ENCODE measurements at places on chromosomes 11 and 22.

GRCh38 chr22:46546466-46547178, 9.2 kb upstream of the CELSR1 start:
- peak; percentile 27 for DNase-seq

DNA sequence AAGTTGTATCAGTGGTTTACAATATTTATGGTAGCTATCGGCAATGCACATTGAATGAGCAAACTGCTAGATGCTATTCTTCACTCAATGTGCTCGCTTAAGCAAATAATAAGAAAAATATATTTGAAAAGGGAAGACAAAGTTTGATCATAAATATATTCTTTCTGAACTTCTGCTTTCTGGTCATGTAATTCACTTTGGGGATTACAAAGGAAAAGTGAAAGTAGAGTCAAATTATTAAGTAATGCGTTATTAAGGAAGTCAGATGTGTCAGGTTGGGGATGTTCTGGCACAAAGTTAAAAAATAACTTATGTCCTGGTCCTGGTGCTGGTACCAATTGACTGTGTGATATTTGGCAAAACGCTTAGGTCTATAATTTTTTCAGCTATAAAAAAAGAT, 98.0 kb upstream of the TRIM77 start:
- no peak for DNase-seq

DNA sequence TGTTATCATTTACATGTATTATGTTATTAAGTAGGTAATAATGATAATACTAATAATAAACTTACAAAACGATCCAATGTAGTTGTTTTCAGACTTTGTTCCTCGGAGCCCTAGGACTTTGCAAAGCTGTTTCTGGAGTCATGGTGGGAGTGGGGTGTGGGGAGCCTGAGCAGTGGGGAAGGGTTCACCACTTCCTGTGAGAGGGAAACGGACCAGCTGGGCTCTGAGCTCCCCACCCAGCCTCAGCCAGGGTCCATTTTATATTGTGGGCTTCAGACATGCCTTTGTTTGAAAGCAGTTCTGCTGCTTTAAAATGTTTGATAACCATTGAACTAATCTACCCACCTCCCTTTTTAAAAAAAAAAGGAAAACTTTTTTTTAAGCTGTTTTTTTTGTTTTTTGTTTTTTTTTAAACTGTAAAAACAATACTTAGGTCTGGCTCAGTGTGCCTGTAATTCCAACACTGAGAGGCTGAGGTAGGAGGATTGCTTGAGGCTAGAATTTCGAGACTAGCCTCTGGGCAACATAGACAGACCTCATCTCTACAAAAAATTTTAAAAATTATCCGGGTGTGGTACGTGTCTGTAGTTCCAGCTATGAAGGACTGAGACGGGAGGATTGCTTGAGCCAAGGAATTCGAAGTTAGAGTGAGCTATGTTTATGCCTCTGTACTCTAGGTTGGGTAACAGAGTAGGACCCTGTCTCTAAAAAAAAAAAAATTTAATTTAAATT, 7.0 kb downstream of the SERPING1 start:
- DNase-seq: peak; percentile 10

DNA sequence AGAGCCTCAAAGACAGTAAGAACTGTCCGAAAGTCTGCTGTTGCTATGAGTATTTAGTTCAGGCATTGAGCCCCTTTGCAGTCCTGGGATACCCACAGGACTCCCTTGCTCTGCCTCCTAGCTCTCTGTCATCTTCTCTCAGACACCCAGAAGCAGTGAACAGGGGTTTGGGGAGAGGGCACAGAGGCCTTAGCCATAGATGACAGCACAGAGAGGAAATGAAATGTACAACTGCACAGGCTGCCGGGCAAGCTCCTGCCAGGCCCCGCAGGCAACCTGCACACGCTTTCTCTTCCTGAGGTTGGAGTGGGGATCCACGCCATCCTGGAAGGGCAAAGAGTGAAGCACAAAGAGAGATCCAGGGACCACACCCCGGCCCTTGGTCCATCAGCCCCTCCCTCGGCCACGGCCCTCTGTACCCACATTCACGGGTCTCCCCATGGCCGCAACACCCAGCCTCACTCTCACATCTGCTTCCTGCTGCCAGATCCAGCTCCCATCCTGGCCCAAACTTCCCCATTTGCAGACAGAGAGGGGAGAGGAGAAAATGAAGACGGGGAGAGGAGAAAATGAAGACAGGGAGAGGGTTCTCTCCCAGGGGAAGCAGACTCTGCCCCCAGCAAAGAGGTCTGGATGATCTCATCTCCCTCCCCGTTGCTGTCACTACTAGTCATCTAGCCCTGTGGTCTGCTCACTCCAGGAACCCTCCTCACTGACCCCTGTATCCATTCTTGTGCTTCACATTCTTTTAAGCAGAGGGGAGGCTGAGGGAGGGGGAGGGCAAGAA, 40.7 kb downstream of the CD6 start:
- DNase-seq: no peak

- no peak for DNase-seq
Observed at GRCh38 chr11:6599449-6599848, 4.0 kb downstream of the RRP8 start.

DNA sequence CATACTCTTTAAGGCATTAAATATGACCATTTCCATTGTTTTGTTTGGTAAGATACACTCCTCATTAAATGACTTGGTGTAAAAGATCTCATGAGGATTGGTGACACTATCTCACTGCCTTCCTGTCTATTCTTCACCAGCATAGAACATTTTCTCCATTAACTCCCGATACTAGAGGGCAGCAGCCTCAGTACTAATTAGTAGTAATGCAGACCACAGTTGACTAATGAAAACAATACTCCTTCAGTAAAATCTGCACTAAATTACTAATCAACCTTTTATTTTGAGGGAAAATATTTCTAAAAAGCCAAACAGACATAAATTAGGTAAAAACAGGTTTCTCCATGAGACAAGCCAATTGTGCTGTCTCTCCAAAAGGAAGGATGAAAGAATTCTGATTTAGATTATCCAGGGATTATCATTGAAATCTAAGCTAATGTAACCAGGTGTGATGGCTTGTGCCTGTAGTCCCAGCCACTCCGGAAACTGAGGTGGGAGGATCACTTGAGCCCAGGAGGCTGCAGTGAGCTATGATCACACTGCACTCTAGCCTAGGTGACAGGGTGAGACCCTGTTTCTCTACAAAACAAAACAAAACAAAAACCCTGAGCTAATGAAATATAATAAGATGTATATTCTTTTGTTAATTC, 9.4 kb downstream of the PGM2L1 start:
- DNase-seq: peak; percentile 56

DNA sequence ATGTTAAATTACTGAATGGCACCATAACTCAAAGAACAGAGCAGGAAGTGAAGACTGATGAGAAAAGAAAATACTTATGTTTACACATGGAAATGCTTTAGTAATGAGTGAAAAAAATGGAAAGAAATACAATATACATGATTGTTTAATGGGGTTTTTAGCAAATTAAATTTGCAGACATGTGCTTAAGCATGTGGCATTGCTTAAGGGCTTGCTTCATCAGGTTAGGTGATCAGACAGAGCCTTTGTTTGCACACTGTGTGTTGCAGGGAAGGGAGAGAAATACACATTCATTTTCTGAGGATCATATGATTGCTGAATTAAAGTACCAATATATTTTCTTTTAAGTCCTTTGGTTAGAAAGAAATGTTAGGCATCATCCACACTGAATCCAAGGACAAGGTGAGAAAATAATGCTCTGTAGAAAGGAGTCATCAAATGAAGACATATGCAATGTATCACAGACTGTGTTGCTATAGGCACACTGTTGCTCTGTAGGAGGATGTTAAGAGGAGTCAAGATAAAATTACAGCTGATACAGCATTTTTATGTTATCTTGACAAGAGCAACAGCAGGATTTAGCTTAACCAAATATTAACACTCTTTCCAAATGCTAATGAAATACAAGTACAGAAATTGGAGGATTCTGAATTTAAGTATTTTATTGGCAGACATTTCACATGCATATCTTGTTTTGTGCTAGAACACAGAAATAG, 23.4 kb upstream of the ARHGAP20 start:
- no peak for DNase-seq

DNA sequence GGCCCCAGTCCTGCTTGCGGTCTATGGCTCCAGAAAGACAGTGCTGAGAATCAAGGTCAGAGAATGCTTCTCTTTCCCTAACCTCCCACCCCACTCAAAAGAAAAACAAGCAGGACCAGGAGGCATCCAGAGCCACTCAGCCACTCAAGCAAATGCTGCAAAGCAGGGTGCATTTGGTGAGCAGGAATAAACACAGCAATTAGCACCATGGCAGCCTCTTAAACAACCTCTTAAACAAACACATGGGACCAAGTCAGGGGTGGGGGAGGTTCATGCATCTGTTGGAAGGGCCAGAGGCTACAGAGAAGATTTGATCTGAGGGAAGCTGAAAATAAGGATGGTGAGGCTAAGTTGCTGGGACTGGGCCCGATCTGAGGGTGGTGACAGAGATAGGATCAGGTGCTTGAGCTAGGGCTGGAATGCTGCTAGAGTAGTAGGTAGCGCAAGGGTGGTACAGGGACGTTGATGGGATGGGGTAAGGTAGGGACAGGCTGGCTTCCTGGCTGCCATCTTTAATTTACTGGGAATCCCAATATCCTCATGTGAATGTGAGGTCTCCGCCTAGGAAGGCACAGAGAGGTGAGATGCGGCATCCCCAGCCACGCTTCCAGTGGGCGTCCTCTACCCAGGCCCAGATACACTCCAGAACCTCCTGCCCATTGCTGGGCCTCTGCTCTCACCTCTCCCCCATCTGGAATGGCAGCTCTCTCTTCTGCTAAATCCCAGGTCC, 26.6 kb upstream of the LMO1 start:
- no peak for DNase-seq

DNA sequence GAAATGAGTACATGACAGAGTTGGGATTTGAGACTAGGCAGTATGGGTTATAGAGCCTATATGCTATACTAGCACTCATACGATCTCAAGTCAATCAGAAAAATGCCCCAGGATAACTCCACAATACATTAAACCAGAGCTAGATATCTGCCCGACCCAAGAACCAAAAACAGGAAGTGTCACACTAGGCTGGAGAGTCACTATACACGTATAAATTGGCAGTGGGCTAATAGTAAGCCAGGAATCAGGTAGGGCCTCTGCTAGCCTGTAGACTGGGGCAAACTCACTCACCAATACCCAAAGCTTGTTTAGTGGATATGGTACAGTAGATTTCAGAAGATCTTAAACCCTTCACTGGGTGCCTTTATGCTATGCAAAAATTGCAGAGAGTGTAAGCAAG, 16.2 kb upstream of the EIF4G2 start:
- DNase-seq: no peak

DNA sequence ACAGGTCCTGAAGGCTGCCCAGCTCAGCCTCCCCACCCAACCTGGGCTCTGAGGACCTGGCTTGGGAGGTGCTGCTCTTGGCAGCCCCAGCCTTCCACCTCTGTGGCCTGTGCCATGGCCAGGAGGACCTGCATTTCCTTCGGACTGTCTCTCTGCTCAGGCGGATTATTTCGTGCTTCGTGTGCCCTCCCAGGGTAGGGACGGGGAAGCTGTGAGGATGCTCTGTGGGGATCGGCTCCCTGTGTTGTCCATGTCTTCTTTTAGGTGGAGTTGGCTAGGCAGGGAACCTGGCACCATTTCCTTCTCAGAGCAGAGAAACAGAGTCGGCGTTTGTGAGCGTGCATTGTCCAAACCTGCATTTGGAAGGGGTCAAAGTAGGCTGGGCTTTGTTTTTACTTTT, 34.1 kb downstream of the BCR start:
- no peak for DNase-seq

GRCh38 chr11:72951888-72952287, 137.7 kb downstream of the ATG16L2 start:
- peak; percentile 54 for DNase-seq

GRCh38 chr11:63518548-63518947, 12.7 kb downstream of the LGALS12 start:
- DNase-seq: peak; percentile 95

DNA sequence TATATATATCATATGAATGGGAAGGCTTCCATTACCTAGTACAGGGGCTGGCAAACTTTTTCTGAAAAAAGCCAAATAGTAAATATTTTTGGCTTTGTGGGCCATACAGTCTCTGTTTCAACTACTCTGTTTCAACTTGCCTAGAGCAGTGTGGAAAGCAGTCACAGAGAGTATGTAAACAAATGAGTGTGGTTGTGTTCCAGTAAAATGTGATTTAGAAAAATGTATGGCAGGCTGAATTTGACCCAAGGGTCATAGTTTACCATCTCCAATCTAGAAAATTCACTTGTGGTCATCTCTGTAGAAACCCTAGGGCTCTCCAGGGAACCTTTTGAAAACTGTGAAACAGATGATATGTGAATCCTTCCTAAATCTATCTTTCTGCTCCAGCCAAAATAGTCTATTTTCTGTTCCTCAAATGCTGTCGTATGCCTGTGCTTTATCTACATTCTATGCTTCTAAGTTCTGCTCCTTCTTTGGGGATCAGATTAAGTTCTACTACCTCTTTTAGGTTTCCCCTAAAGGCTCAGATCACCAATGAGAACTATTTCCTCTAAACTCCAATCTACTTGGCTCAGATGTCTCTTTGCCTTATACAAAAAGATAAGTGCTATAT, 356.2 kb downstream of the METTL15 start:
- DNase-seq: peak; percentile 96

DNA sequence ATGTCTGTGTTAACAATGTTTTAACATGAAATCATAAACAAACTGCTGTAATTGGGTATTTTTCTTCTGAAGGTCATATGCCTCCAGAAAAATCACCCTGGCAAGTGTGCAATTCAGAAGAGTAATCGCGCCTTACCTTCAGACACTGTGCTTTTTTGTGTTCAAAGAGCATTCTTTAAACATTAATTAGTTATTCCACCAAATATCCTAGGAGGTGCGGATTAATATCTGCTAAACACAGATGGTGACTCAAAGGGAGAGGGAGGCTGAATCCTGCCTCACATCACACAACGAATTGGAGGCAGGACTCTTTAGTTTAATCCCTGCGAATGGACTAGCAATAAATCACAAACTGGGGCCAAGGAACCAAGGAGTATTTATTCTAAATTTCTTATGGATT, 213.0 kb downstream of the NTM start:
- no peak for DNase-seq

- DNase-seq: peak; percentile 88
Observed at GRCh38 chr11:65425971-65426838, 3.6 kb downstream of the NEAT1 start.

DNA sequence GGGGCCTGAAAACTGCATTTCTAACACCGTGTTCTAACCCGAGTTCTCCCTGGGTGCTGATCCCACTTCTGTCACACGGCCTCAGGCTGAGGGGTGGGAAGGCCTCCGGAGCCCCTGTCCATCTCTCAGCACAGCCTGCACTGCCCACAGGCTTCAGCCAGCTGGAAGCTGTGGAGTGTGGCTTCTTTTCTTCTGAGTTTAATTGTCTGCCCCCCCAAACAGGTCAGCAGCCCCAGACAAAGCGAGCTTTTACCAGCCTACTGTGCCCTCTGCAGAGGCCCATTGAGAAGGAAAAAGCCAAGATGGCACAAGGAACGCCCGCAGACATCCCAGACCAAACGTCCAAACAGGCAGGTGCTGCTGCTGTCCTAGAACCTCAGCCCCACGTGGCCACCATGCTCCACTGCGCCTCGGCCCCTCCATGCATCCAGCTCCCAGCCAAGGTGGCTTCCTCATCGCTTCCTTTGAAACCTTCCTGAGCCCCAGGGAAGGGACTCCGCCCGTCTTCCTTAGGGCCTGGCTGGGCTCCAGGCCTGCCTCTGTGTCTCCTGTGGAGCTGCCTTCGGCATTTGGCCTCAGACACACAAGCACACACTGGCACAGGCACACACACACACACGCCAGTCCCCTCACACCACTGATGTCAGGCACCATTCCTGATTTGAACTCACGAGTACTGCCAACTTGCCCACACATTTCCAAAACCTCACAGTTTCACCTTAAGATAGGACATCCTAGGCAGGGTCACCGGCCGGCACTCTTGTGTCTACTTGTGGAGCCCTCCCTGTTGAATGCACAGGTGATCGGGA, 1.7 kb downstream of the MOB2 start:
- no peak for DNase-seq

- no peak for DNase-seq
Observed at GRCh38 chr22:24584166-24584790, 8.6 kb downstream of the LRRC75B start.
